Inflammatory macrophage (primary cell): ENCODE measurements at places on chromosomes 2 and 18.

DNA sequence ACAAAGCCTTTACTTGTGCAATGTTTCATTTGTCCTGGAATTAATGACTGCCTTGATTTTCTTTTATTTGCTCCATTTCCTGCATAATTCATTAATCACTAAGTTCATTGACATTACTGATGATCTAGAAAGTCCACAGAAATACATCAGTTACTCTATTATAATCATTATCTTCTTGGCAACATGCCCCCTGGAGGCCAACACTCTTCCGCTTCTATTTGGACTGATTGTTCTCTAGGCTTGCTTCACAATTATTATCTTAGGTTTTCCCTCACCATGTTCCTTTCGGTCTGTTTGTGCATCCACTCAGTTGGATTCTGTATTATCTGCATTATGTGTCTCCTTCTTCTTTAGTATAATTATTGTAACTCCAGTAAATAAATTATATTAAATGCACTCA is 461.0 kb upstream of the CDH2 start:
- no peak for DNase-seq

DNA sequence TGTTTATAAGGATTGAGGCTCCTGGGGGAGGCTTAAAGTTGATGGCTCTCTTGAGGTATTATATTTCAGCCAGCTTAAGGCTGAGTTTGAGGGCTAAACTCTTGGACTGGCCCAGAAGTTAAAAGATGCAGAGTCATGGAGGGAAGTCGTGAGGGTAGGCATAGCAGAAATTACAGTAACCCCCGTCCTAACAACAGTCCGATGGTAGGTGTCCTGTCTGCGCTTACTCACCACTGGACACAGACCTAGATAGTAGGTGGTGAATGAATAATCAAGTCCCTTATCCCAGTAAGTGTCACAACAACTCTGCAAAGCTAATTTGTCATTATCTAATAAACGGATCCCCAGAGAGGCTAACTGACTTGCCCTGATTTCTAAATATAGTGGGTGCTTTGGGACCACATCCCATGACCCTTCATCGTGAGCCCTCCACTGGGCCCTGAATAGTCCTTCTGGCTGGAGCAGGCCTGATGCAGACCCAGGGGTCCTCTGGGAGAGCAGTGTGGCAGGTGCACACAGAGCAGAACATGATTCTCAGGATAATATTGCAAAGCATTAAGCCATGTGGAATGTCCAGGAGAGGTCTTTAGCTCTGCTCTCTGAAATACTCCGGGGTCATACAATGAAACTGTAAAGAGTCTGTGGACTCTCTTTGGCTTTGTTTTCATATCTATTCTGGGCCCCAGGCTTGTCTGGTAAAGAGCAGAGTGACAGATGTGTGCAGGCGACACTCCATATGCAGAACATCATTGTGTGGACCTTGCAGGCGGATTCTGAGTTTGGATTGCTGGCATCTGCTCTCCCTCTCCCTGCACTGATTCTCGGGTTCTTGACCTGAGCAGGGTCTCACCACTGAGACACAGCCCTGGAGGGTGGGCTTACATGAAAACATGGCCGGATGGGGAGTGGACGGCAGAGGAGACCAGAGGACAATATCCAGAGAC is 98.1 kb downstream of the RNF144A start:
- peak; percentile 67 for DNase-seq

GRCh38 chr2:124339709-124340108 is 314.6 kb downstream of the CNTNAP5 start:
- no peak for DNase-seq

DNA sequence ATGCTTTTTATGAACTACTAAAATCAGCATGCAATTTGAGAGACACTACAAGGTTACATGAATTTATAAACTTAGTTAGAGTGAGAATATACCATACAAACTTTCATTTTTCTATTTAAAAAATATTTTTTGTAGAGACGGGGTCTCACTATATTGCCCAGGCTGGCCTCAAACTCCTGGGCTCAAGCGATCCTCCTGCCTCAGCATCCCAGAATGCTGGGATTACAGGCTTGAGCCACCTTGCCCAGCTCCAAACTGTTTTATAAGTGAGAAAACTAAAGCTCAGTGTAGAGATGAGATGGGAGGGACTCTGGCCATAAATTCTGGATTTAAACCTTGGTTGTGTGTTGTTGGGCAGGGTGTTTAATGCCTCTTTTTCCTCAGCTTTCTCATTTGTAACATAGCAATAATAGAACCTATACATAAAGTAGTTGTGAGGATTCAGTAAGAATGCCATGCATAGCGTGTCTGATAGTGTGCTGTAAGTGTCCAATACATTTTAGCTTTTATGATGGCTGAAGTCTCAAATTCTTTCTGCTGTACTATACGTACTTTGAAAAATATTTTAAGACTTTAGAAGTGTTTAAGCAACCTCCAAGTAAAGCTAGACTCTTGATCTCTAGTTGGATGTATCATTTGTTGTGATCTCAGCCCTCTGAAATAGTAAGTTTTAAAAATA is 9.7 kb downstream of the CAB39 start:
- DNase-seq, result no peak

DNA sequence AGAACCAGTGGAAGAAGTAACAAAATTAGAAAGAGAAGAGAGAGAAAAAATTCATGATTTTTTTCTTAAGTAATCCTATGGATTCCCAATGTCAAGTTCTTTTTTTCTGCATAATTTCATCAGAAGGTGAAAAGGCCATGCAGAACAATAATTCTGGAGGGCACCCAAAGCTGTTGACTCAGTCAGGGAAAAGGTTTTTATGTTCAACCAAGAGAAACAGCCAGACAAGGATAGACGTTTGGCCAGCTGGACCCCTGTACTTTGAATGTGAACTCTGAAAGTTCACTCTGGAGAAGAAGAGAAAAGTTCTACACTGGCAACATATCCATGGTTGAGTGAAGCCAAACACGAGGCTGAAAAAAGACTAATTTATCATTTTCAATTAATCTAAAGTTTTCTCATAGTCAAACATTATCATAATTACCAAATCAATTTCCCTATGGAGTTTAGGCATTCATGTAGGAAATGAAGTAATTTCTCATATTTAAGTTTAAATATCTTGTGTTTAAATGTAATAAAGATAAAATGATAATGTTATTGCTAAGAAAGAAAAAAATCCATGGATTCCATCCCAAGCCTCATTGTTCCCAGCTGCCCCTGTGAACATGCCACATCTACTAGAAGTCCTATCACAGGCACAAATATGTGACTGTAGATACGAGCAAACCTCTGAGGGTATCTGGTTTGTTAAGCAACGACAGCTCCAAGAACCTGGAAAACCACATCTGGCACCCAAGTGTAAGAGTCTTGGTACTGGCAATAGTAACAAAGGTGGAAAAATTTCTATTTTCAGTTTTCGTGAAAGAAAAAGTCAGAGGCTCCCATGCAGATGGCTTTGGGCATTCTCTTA is 742.7 kb upstream of the ACVR2A start:
- DNase-seq, result no peak

- no peak for DNase-seq
Observed at GRCh38 chr2:21104030-21104660, 19.6 kb upstream of the TDRD15 start.

GRCh38 chr18:3132700-3133099 is 87.1 kb downstream of the MYOM1 start:
- no peak for DNase-seq

DNA sequence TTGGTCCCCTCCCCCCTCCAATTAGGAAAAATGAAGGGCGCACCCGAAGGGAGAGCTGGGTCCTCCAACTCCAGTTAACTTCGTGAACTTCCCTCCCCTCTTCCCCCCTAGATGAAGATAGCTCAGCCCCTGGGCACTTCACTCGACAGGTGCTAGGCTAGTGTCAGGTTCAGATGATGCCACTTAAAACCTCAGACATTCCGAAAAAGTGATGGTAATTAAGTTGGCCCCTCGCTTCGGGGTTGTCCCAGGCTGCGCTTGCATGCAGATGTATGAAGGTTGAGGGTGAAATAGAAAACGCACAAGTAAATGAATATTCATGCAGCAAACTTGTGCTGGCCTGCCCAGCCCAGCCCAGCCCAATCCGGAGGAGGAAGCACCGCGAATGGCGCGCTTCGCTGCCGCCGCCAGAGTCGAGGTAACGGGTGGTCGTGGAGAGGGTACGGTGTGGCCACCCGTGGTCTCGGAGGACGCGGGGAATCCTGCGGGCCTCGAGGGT is 3.0 kb upstream of the GBX2 start:
- no peak for DNase-seq

GRCh38 chr2:207600231-207600630 is 25.0 kb downstream of the METTL21A start:
- DNase-seq, result no peak

- DNase-seq, result no peak
Observed at GRCh38 chr18:10138719-10139118, 224.9 kb downstream of the VAPA start.

GRCh38 chr18:76764291-76764901 is 58.0 kb upstream of the ZNF236 start:
- DNase-seq, result no peak

- DNase-seq, result no peak
Observed at GRCh38 chr18:42530276-42530675, 575.2 kb downstream of the PIK3C3 start.

DNA sequence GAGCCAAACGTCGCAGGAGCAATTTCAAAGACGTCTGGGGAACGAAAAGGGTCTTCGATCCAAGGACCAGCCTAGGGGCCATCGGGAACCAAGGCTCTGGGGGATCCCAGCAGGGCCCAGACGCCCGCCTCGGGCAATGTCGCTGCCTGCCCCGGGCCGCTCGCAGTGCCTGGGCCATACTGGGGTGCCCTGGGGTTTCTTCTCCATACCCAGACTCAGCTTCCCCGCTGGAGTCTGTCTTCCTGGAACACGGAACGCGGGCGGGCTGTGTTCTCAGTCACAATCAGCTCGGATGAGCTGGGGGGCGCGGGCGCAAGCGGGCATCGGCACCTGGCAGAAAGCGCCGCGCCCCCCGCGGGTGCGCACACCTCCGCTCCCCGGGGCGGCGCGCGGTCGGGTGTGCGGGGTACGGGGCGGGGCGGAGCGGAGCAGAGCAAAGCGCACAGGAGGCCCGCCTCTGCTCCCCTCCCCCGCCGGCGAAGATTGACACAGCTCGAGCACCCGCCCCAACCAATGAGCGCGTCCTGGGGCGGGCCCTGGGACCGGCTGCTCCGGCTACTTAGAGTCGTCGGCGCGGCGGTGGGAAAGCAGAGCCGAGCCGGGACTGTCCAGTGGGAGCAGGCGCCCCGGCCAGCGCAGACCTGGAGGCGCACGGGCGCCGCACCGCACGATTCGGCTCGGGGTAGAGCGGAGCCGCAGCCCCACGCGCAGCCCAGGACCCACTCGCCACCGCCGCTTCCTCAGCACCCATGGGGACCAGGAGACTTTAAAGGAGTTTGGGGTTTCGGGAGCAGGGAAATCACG is at the start of gene LRATD1:
Gene LRATD1, plus strand, starts transcription at position 585 of the 804 bp plus-strand sequence. CDS start 1,263 bp downstream, outside the sequence.
- no peak for DNase-seq

- no peak for DNase-seq
Observed at GRCh38 chr2:222284466-222284865, 14.3 kb downstream of the PAX3 start.
